ENCODE measurements at places on chromosomes 3 and 15.

- no peaks in the 10 kb centered on the region for H3K36me3 ChIP-seq
- peak; percentile 70 for DNase-seq
- no peak overlapping the region for H3K27ac ChIP-seq
- H3K4me3 ChIP-seq = no peak overlapping the region
- H3K27me3 ChIP-seq = no peaks in the 10 kb centered on the region
Measured at GRCh38 chr3:44421280-44421679, 56.2 kb downstream of the ZNF445 start.

DNA sequence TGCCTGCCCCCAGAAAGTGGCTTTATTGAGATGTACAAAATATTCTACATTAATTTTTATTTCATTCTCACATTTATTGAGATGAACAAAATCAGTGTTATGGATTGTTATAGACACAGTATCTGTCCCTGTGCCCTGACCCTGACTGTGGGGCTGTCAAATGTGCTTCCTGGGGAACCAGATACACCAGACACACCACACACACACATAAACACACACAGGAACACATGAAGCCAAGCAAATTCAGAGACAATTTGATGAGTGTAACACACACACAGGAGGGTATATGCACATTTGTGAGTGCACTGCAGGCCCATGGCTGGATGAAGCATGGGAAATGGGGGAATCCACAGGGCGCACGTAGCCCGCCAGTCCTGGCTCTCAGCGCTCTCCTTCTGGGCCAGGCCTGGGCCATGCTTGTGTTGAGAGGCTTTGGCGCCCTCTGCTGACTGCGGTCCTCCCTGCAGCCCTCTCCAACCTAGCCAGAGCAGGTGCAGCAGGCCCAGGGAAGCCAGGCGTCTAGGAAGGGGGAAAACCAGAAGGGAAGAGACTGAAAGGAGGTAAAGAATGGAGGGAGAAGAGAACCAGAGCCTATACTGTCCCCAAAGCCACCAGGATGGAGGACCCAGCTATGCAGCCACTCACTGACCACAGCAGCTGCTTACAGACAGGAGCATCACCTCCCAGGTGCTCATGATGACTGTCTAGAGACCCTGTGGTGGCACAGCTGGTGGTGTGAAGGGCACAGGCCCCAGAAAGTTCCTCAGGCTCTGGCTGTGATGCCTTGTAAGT is 18.0 kb upstream of the LOXL1 start:
- H3K27ac ChIP-seq = no peak overlapping the region
- H3K4me1 ChIP-seq = no peaks in the 10 kb centered on the region
- H3K4me3 ChIP-seq = no peak overlapping the region
- no peak for DNase-seq
- H3K36me3 ChIP-seq = no peaks in the 10 kb centered on the region

GRCh38 chr3:125054449-125055329 is 1.1 kb downstream of the HEG1 start:
- no peaks in the 10 kb centered on the region for H3K36me3 ChIP-seq
- H3K27ac ChIP-seq = peak overlapping the region; percentile 95
- no peaks in the 10 kb centered on the region for H3K27me3 ChIP-seq
- peak overlapping the region; percentile 88 for H3K4me3 ChIP-seq
- no peak for DNase-seq
- H3K4me1 ChIP-seq = peaks cover 61% of the 10 kb centered on the region

GRCh38 chr15:72888211-72888610 is 104.7 kb upstream of the ADPGK start:
- no peak for DNase-seq
- H3K27me3 ChIP-seq = no peaks in the 10 kb centered on the region
- H3K36me3 ChIP-seq = no peaks in the 10 kb centered on the region
- no peaks in the 10 kb centered on the region for H3K4me1 ChIP-seq
- H3K27ac ChIP-seq = no peak overlapping the region

- no peaks in the 10 kb centered on the region for H3K36me3 ChIP-seq
- no peak for DNase-seq
- H3K4me1 ChIP-seq = no peaks in the 10 kb centered on the region
- H3K4me3 ChIP-seq = no peak overlapping the region
- no peak overlapping the region for H3K27ac ChIP-seq
- H3K27me3 ChIP-seq = no peaks in the 10 kb centered on the region
Measured at GRCh38 chr3:111617912-111618601, 22.9 kb upstream of the ZBED2 start.

DNA sequence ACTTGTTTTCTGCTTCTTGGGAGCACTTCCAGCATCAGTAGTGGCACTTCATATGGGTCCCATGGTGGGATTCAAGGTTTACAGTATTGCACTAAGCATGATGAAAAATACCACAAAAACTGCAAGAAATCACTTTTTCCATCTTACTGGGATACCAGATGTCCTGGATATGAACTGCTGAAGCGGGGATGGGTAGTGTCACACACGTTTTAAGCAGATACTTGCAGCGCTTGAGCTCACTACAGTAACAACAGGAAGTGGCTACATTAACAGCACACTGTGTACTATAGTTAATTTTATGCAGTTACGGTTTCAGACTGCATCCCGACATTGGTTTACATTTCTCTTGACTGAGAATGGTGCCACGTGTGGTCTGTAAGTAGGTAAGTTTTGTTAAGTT is 3.5 kb upstream of the ISG20 start:
- no peak overlapping the region for H3K27ac ChIP-seq

DNA sequence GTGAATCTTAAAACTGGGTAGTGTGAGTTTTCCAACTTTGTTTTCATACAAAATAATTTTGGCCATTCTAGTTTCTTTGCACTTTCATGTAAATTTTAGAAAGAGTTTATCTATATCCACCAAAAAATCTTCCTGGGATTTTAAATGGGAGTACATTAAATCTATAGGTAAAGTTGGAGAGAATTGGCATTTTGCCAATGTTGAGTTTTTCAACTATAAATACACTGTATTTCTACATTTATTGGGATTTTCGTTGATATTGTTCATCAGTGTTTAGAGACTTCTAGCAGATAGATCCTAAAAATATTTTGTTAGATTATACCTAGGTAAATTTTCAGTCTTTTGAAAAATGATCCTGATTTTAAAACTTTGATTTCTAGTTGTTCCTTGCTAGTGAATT is 83.1 kb upstream of the CCDC54 start:
- no peak overlapping the region for H3K27ac ChIP-seq
- no peak overlapping the region for H3K4me3 ChIP-seq
- no peaks in the 10 kb centered on the region for H3K36me3 ChIP-seq
- no peaks in the 10 kb centered on the region for H3K27me3 ChIP-seq
- H3K4me1 ChIP-seq = no peaks in the 10 kb centered on the region

DNA sequence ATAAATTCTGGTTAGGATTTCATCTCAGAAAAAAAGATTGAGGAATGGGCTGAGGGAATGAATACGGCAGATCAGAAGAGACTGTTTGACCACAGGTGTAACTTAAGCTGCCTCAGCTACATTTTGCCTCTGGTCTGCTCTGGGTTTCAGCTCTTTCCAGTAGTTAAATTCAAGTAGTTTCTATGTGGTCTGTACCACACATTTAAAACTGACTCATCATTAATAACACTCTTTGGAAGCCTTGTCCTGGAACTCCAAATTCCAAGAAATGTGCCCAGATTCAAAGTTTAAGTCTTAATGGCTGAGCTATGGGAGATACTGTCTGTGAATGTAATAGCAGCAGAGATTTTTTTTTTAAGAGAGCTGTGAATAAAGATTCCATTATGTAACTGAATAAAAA is 133.1 kb upstream of the IGSF10 start:
- H3K4me1 ChIP-seq = no peaks in the 10 kb centered on the region
- DNase-seq = no peak
- no peak overlapping the region for H3K27ac ChIP-seq
- H3K27me3 ChIP-seq = no peaks in the 10 kb centered on the region
- no peak overlapping the region for H3K4me3 ChIP-seq
- no peaks in the 10 kb centered on the region for H3K36me3 ChIP-seq

DNA sequence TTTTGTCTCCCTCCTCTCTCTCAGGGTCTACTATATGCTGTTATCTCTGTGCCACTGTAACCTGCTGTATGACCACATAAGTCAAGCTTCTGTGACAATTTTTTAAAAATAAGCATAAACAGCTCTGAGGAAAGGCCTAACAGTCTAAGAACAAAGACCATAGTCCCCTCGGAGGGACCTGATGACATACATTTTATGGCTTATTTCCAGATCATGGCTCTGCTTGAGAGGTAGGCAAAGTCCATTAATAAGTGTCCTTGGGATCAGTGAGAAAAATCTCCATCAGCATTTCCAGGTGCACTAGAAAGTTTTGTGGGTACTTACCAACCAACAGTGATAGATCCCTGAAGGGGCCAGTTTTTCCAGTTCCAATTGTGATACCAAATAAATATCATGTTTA is 123.8 kb downstream of the TNIK start:
- no peak for DNase-seq
- H3K27me3 ChIP-seq = no peaks in the 10 kb centered on the region
- no peaks in the 10 kb centered on the region for H3K36me3 ChIP-seq
- no peak overlapping the region for H3K4me3 ChIP-seq
- no peak overlapping the region for H3K27ac ChIP-seq
